ENCODE measurements at places on chromosomes 4 and X. TPM values are rescaled to one million over a fixed set of nuclear protein-coding genes. Genes with fewer than 3 reads are reported as not detected.

Gene SUPT20HL1
- total RNA-seq: not detected

Gene ARL9
- 0.60 TPM for total RNA-seq

Gene GPR119
- not detected for total RNA-seq

Gene PORCN
- 60.1 TPM for total RNA-seq

Gene DOCK11
- total RNA-seq: 6.2 TPM

Gene ADH1A
- total RNA-seq: not detected

DNA sequence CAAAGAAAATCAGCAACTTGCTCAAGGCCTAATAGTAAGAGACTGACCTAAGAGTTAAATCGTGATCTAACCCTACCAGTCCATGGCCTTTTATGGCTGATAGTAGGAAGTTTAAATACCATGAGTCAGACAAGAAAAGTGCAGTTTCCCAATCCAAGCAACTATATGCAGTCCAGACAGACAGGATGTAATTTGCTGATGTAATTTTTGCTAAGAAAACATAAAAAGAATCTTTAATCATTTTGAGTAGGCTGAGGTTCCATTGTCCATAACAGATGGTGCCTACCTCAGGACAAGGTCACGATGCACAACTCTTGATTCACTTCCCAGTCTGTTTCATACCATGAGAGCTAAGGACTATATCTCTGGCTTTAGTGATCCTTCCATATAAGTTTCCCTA lies 317.5 kb upstream of the GRIA3 start:
- DNase-seq: peak; percentile 56

GRCh38 chr4:41430792-41431191 lies 107.2 kb upstream of the LIMCH1 start:
- DNase-seq: no peak

DNA sequence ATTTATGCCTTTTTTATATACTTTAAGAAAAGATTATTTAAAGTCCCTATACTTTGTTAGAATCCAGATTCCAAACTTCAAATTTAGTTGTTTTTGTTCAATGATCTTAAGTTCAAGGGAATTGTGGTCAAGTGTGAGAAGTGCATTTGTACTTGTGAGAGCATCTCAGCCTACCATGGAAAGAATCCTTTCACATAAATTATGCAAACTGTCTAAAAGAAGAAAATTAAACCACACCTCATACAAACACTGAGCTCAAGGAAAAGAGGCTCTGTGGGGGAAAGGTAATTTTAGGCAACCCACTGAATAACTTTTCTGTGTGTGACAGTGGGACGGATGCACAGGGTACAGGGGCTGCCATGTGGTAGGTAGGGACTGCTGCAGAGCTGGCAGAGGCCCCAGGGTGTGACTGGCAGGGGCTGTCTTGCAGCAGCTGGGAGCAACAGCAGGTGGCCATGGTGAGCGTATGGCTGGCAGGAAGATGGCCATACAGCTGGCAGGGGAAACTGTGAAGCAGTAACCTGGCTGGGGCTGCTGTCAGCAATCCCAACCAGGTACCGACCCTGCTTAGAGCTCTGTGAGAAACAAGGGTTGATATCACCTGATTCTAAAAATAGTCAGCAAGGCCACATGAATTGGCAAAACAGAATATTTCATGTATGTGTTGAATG lies 130.6 kb downstream of the UGT8 start:
- no peak for DNase-seq

DNA sequence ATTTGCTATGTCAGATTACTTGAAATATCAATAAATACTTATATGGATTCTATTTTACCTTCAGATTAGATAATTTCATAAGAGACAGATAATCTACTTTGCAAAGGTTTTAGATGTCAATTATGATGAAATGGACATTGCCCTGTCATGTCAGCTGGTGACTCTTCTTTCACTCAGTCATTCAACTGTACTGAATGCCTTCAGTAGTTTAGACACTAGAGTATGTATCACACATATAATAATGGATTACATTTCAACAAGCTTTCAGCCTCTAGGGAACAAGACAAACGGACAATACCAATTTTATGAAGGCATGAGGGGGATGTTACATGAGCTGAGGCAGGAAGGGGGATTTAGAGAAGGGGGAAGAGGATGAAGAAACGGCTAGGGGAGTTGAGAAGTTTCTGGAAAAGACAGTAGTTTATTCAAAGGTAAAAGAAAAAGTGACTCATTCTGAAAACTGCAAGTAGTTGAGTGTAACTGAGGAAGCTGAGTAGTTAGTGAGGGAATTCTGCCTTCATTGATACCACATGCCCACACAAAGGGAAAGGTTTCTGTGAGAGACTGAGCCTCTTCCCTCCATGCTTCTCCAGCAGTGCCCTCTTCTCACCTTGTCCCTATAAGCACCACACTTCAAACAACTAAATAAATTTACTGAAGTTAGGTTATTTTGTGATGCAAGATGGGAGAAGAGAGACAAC lies 25.7 kb downstream of the SLC9B2 start:
- no peak for DNase-seq

- DNase-seq: peak; percentile 1
Observed at GRCh38 chrX:125089761-125090445, 229.8 kb upstream of the TEX13C start.

DNA sequence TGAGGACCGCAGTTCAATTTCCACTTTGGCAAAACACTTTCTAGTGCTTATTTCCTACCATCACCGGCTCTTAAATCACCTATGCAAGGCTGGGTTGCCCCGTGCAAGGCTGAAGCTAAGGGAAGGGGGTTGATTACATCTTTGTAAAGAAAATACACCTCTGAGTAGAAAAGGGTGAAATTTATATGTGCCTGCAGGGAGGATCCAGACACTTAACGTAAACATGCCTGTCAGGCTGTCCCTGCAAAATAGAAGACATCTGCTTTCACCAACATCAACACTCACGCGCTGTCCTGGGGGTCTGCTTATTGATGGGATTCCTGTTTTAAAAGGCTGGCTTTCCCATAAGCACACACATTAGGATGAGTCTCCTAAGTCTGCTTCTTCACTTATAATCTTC lies 92.0 kb downstream of the PRKX start:
- no peak for DNase-seq

- DNase-seq: no peak
Observed at GRCh38 chrX:134368126-134368525, 91.8 kb upstream of the HPRT1 start.

GRCh38 chrX:40877887-40878286 lies 142.5 kb upstream of the MED14 start:
- no peak for DNase-seq

DNA sequence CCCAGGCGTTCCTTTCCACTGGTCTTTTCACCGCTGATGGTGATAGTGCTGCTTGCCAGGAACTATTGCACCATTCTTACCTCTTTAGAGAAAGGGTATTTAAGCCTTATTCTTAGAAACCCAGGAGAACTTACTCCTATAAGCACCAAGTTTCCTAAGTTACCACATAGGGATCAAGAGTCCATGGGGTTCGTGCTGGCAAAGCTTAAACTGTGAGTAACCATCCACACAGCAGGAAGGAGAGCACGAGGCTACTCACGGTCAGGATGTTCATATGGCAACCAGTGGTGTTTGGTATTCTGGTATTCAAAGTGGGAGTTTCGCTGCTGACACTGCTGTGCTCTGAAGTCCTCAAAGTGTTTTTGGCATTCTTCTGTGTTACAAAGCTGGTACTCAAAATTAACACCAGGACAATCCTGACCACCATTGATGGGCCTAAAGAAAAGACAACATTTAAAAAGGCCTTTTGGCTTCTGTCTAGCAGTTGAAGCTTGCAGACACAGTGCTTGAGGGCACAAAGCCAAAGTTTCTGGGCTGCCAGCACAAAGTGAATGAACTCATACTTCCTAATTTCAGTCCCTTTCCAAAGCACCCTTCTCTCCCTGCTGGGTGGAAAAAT lies 256.9 kb downstream of the ADAMTS3 start:
- DNase-seq: peak; percentile 66

- no peak for DNase-seq
Observed at GRCh38 chr4:107319386-107319785, 283.3 kb upstream of the DKK2 start.

- DNase-seq: no peak
Observed at GRCh38 chr4:93317057-93317456, 511.5 kb upstream of the ATOH1 start.

DNA sequence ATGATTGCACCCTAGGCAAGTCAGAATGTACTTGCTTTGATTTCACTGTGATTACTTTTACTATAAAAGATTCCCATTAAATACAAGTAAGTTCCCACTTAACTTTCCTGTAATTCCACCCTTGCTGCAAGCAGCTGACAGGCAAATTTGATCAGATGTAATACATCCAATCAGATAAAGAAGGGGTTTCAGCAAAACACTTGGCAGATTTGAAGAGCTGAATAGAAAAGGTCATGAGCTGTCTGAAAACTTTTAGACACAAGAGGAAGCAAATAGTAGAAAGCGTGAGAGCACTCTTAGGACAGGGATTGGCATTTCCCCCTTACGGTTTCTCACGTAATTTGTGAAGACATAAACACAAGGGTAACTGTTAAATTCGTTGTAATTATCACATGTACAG lies 22.8 kb downstream of the HSD17B13 start:
- no peak for DNase-seq

DNA sequence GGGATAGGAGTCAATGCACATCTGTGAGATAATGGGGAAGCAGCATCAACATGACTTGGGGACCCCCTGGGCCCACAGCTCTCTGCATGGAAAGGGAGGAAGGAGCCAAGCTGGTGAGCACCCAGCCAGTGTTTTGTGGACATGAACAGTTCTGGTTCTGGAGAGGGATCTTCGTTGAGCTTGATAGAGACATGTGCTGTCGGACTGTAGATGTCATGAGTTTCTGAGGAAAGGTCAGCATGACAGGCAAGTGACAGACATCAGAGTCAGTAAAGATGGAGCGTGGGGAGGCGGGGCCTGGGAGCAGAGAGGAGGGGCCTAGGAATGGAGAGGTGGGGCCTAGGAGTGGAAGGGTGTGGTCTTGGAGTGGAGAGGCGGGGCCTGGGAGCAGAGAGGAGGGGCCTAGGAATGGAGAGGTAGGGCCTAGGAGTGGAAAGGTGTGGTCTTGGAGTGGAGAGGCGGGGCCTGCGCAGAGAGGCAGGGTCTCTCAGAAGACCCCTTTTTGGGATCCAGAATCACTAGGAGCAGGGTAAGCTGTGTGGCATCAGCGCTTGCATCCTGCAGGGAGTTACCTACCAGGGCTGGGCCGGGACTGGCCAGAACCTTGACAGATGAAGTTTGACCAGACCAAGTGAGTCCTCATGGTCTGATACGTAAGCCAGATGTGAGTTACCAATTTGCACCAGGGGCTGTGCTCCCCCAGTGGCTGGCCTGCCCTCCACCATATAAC lies 33.7 kb downstream of the PIGG start:
- DNase-seq: peak; percentile 9

DNA sequence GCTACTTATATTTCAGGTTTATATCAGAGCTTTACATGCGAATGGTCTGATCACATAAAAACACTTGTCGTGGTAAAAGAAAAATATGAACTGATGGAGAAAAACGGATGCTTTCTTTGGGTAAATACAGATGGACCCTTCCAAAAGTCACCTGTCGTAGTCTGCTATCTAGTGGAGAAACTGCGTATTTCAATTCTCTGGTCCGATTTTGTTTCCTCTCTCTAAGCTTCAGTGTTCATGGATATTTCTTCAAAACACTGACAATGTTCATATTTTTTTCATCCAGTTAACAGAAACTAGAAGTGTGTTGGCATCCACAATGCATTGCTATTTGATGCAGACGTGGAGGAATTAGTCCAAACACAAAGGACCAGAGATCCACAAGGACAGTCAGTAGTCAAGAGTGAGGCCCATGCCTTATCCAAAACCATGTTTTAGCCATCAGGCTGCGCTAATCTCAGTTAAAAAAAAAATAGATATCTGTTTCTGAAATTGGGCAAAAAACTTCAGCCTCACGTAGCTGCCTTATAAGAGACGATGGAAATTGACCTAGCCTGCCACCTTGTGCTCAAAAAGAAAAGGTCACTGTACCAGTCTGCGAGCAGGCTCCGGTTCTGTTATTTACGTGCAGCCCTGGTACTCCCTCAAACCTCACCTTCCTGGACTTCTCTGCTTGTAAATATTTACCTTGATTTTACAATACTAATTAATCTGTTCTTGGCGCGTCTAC lies 16.0 kb downstream of the MEPE start:
- DNase-seq: no peak
